Stimulated activated CD8-positive, alpha-beta memory T cell treated with anti-CD3 and anti-CD28 coated beads, Interleukin-4, amount 100 ng/mL, for 1 hour (primary cell): ENCODE measurements at places on chromosomes 4 and X.

DNA sequence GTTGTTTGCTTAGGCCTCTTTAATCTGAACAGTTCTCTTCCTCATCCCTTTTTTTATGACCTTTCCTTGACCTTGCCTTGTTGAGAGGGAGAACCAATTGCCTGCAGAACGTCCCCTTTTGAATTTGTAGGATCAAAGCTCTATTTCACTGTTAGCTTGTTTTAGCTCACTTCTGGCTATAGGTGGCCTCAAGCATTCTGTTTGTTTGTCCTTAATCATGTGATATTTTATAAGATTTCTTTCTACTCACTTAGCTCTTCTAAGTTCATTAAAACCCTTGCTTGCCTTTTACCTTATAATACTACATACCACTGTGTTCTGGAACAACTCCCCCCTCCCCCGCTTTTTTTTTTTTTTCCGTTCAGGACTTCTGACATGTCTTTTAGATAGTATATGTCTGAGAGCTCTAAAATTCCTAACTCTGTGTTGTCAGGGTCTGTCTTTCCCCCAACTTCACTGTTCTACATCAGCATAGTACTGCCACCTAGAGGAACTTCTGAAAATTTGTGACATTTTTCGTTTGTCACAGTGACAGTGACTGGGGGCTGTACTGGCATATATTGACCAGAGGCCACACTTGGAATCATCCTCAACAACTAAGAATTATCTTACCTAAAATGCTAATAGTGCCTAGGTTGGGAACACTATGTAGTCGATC lies 128.5 kb downstream of the LARP7 start:
- DNase-seq: no peak

GRCh38 chrX:124348885-124349453 lies 2.6 kb downstream of the SH2D1A start:
- no peak for DNase-seq

- no peak for DNase-seq
These were observed 13.4 kb upstream of the RP2 start for GRCh38 chrX:46823481-46823880.

DNA sequence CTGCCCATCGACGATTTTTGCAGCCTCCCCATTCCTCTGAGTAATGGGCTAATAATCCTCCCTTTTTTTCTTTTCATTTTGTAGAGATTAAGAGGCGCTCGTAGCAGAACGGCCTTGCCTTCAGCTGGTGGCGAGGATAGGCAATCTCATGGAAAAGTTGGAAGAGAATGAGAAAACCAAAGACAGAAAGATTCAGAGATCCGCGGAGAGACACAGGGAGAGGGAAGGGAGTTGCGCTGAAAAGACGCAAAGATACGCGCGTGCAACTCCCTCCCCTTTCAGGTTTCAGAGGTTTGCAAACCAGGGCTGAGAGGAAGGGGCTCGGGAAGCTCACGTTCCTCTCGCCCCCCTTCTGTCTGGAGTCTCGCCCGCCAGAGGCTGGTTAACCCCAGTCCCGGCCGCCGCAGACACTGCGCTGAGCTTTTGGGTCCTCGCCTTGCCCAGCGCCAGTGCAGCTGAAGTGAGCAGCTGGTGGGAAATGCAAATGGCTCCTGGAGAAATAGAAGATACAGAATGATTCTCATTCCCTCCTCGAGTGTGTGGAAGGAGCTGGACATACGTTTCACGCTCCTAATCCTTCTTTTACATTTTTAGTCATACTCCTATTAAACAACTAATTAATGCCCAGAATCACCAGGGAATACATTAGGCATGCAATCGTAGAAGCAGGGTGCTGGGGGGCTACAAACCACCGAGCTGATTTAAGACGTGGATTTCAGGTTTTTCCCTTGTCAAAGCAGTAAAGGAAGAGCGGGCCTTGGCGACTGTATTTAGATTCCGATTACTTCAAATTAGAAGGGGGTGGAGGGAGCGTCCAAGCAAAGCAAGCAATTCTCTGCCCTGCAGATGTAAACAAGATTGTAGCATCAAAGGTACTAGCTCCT lies 16.6 kb upstream of the PITX2 start:
- no peak for DNase-seq

DNA sequence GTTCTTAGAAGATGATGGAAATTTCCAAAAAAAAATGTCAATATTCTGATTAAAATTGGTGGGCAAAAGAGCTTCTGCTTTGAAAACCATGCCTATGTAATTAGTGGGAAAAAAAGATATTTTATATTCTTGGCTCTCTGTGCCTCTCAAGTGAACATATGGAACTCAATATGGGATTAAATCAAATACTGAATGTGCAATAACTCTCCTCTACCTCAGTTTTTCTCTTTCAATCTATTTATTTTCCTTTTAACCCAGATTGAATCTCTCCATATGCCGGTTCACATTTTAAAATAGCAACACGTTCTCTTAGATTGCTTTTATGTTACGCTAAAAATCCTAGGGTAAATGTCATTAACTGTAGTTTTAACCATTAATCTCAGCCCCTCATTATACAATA lies 224.2 kb upstream of the PABPC4L start:
- DNase-seq: no peak

DNA sequence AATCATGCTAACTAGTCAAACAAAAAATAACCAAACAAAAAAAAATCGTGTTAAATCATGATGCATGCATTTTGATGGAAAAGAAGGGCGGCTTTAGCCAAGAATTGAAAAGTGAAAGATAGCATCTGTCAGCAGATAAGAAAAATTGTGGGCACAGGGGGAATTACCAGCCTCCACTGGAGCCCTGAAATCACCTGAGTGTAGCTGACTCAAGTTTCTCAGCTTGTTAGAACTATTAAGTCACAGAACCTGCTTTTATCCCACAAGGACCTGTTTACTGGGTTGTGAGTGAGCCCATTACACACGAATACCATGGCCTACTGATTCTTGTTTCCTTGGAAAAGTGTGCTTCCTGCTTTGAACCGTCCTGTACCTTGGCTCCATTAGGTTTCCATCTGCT lies 85.2 kb downstream of the COX18 start:
- no peak for DNase-seq

DNA sequence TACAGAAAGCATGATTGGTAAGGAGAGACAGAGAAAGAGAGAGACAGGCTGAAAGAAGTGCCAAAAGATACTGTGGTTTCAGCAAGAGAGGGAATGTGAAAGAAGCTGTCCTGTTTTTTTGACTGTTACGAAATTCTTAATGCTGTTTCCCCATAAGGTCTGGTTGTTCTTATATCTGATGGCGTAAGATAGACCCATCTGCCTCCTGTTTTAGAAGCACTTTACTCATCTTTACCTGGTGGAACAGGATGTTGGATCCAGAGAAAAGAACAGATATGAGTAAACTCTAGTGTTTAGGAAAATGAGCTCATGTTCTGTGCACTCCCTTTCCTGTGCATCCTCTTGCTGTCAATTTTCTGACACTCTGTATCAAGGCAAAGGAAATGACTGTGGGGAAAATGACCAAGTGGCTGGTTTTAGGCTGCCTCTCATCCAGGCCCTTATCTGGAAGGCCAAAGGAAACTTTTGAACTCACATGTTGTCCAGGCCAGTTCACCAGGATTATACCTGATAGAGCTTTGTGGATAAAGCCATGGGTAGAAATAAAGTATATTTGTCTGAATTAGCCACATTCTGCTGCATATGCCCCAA lies 311.7 kb upstream of the HTR2C start:
- DNase-seq: no peak

DNA sequence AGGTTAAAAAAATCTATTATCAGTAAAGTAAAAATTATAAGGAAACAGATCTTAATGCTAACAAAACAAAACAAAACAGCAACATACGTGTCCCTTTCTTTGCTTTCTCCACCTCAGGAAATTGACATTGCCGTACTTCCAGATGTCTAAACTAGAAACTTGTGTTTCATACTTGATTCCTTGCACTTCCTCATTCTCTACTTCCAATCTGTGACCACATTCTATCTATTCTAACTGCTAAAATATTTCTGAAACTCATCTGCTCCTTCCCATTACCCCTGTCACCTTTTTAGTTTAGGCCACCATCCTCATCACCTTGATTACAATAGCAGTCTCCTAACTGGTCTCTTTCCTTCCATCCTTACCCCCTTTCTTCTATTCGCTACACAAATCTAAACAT lies 22.5 kb upstream of the RPA4 start:
- DNase-seq: no peak

DNA sequence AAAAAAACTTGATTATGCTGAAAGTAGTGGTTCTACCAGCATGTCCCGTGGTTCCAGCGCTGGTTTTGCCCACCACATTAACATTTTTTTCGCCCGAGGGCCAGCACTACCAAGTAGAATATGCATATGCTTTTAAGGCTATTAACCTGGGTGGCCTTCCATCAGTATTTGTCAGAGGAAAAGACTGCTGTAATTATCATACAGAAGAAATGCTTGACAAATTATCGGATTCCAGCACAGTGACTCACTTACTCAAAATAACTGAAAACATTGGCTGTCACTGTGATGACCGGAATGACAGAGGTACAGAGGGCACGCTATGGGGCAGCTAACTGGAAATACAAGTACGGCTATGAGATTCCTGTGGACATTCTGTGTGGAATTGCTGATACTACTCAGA lies 34.6 kb downstream of the PRPS2 start:
- DNase-seq: no peak
